ENCODE measurements at places on chromosomes 1 and 21.

GRCh38 chr1:152347116-152347728 lies 12.6 kb downstream of the FLG2 start:
- DNase-seq = peak; percentile 55

DNA sequence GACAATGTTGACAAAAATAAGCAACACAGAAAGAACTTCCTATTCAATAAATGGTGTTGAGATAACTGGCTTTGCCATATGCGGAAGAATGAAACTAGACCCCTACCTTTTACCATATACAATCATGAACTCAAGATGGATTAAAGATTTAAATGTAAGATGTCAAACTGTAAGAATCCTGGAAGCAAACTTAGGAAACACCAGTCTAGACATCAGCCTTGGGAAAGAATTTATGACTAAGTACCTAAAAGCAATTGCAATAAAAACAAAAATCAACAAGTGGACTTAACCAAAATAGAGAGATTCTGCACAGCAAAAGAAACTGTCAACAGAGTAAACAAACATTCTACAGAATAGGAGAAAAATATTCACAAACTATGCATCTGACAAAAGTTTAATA lies 16.1 kb upstream of the CLDN8 start:
- no peak for DNase-seq

DNA sequence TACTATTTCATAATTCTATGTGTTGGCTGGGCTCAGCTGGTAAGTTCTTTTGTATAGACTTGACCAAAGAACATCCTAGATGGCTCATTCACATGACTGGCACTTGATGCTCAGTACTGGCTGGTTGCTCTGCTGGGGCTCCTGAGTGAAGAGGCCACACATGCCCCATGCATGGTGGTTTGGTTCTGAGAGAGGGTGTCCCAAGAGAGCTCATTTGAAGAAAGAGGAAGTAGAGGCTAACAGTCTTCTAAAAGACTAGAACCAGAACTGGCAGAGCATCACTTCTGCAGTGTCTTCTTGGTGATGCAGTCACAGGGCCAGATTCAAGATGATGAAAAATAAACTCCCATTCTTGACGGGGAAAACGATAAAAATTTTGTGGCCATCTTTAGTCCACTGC lies 5.2 kb upstream of the BACH1 start:
- DNase-seq = no peak

DNA sequence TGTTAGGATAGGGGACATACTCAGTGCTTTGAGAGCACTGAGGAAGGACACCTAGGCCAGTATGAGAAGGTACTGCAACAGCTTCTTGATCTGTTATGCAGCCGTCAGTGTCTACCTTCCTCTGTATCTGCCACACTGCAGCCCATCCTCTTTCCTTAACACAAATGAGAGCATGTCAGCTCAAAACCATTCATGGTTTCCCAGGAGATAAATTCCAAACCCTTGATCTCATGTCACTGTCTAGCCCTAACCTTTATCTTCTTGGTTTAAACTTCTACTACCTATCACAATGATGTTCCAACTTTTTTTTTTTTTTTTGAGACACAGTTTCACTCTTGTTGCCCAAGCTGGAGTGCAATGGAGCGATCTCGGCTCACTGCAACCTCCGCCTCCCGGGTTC lies 1.4 kb downstream of the ZMYND12 start:
- no peak for DNase-seq

DNA sequence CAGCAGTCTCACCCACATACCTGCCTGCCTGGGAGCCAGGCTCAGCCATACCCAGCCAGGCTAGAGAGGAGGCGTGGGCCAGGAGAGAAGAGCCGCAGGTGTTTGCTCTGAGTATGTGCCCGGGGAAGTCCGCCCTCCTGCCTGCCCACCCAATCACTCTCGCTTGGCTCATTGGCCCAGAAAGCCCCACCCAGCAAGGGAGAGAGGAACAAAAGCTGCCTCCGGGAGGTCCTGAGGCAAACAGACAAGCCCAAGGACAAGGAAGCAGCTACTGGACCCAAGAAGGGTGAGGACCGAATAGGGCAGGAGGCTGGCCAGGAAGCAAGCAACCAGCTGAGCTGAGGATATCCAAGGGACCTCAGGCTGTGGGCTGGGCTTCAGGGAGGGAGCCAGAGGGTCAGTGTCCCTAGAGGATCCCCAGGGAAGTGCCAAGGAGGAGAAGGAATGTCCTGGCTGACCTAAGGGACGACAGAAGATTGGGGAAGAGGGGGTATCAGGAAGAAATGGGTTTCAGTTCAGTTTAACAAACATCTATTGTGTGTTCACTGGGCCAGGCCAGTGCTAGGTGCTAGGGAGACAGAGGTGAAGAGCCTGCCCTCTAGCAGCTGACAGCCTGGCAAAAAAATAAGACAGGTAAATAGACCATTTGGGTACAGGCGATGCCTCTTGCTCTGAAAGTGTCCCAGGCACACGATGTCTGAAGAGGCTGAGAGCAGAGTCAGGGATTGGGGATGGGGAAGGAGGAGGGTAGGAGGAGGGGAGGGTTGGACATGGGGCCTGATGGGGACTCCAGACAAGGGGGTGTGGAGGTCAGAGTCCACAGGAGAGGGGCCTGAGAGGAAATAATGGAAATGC lies at the start of gene GJB4:
TSS of gene GJB4 (plus strand) at position 238 of the 855 bp plus-strand sequence. CDS start 1,515 bp downstream, outside the sequence.
- DNase-seq = no peak

DNA sequence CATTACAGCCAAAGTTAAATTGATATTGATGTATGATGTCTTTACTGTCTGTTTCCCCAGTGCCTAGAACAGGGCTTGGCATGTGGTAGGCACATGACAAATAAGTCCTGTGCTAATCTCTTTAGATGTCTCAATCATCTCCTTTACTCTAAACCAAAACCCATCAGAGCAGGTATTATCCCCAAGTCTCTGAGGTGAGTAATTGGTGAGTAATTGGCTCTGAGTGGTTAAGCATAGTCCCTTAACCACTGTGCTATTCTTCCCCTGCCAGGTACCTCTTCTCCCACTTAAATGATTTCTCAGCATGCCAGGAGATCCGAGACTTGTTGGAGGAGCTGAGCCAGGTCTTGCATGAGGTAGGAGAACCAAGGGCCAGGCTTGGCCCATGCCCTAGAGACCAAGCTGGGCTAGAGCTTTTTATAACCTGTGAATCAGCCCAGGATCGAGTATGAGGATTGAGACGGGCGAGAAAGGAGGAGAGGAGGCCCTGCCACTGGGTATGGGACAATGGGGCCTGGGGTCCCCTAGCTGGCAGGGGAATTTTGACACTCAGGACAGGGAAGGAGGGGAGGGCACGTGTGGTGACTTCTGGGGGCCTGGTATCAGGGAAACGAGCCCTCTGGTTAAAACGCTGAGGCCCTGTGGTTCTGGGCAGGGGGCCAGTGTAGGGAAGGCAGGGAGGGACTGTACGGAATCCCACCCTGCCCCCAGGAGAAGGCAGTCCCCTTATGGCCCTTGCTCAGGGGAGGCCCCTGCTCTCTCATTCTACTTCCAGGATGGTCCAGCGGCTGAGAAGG lies 4.5 kb downstream of the CNKSR1 start:
- no peak for DNase-seq

DNA sequence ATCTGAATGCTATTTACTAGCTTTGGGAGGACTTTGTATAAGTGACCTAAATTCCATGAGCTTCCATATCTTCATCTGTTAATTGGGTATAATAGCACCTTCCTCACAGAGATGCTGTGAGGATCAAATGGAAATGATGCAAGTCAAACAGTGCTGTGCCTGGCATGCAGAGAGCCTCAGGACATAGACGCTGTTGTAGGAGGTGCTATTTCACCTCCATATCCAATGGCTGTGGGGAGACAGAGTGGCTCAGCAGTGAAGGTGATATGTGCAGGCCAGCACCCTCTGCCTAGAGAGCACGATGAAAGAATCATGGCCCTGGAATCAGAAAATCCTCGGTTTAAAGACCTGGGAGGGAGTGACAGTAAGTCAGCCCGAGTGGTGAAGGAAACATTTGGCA lies 16.0 kb upstream of the C1orf21 start:
- no peak for DNase-seq

GRCh38 chr1:79749607-79750006 lies 743.1 kb upstream of the ADGRL4 start:
- no peak for DNase-seq

GRCh38 chr1:171188388-171189266 lies 3.5 kb downstream of the FMO2 start:
- peak; percentile 27 for DNase-seq

- DNase-seq = no peak
Observed at GRCh38 chr1:40300651-40301050, 16.4 kb downstream of the COL9A2 start.

GRCh38 chr1:65141394-65141793 lies 6.6 kb upstream of the AK4 start:
- no peak for DNase-seq

DNA sequence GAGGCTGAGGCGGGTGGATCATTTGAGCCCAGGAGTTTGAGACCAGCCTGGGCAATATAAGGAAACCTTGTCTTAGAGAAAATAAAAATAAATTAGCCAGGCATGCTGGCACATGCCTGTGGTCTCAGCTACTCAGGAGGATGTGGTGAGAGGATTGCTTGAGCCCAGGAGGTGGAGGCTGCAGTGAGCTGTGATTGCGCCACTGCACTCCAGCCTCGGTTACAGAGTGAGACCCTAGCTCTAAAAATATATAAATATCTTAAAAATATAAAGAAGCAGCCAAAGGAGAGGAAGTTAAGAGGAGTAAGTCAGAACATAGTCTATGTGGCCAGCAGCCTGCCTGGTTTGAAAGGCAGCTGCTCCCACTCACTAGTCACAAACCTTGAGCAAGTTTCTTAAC lies 4.5 kb upstream of the IL10RB start:
- no peak for DNase-seq

- no peak for DNase-seq
Observed at GRCh38 chr1:111253876-111254275, 26.4 kb downstream of the CHI3L2 start.

GRCh38 chr1:41859686-41860085 lies 59.0 kb downstream of the HIVEP3 start:
- no peak for DNase-seq

- no peak for DNase-seq
Observed at GRCh38 chr1:100851726-100852125, 42.9 kb downstream of the EXTL2 start.

GRCh38 chr1:180614730-180615129 lies 17.1 kb upstream of the XPR1 start:
- no peak for DNase-seq

GRCh38 chr21:45525153-45525909 lies 16.9 kb downstream of the SLC19A1 start:
- DNase-seq = no peak

DNA sequence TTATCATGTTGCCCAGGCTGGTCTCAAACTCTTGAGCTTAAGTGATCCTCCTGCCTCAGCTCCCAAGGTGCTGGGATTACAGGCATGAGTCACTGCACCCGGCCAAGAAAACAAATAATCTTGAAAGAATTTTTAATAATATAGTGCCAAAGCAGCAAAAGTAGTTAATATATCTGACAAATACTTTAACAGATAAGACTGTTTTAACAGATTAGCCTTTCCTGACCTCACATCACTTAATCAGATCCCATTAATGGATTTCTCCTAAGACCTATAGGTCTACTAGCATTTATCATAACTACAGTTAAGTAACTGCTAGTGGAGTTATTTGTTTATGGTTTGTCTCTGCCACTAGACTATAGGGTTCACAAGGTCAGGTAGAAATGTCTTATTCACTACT lies 61.1 kb upstream of the HP1BP3 start:
- no peak for DNase-seq

DNA sequence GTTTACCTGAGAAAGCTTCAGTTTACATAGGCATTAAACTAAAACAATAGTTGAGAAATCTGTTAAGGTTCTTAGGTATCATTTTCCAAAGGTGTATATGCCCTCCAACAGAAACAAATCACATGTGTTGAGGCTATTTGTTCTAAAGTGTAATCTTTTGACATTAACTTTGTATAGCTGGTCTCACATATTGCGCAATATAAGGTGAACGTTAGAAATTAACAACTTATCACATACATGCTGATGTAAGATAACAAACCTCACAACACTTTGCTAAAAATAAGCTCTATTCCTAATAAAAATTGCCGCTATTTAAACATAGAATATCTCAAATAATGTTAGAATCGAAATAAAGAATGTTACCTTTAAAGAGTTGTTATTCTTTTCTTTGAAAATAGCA lies 340.6 kb downstream of the SRGAP2C start:
- no peak for DNase-seq

GRCh38 chr1:22526098-22526497 lies 37.2 kb upstream of the EPHA8 start:
- no peak for DNase-seq

- no peak for DNase-seq
Observed at GRCh38 chr1:161096530-161096929, 1.6 kb upstream of the KLHDC9 start.

- no peak for DNase-seq
Observed at GRCh38 chr1:58392083-58392482, 154.4 kb downstream of the OMA1 start.

- DNase-seq = no peak
Observed at GRCh38 chr21:42118901-42119300, 47.8 kb downstream of the UMODL1 start.

- DNase-seq = no peak
Observed at GRCh38 chr1:30657131-30658013, 66.0 kb downstream of the MATN1 start.

GRCh38 chr1:20124456-20125057 lies 5.2 kb upstream of the PLA2G2D start:
- no peak for DNase-seq

DNA sequence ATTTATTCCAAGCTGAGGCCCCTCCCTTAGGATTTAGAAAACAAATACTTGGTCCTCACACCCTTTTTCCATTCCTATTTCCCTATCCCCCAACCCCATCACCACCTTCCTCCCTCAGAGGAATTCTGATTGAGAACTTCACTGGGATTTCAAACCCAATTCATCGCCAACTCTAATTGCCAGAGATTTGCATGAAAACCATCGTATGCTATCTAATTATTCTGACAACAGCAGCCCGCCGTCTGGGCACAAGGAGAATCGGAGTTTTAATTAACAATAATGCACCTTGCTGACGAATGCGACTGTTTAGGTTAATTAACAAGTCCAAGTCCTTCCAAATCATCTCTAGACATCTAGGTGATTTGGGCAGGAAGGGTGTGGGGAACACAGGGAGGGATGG lies 4.4 kb downstream of the ACKR1 start:
- no peak for DNase-seq

- no peak for DNase-seq
Observed at GRCh38 chr1:156876281-156876680, 15.6 kb downstream of the NTRK1 start.

DNA sequence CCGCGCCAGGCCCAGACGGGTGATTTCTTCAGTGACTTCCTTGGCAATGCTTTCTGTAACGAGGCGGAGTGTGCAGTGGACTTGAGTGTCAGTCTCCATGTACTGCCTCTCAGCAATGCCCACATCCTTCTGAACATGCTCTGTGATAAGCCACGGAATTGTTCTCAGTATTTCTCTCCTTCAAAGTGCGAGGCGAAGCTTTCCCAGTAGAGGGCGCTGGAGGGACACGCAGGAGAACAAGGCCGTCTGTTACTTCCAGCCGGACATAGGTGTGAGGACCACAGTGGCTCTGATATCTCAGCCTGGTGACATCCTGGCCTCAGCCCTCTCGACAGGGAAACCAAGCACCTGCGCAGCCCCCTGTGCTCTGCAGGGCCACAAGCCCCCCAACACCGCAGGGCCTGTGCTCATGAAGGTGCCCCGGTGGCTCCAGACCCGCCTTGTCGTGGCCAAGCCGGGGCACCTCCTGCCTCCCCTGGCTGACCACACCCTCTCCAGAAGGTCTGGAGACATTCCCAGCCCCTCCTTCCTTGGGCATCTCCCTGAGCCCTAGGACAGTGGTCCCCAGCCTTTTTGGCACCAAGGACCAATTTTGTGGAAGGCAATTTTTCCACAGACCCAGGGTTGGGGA lies 46.1 kb upstream of the BACE2 start:
- DNase-seq = peak; percentile 17

- no peak for DNase-seq
Observed at GRCh38 chr1:240234485-240235210, 143.0 kb downstream of the FMN2 start.
